ENCODE measurements at places on chromosomes 3 and 15.

GRCh38 chr3:178494386-178494785 lies 41.9 kb upstream of the KCNMB2 start:
- no peak for DNase-seq

DNA sequence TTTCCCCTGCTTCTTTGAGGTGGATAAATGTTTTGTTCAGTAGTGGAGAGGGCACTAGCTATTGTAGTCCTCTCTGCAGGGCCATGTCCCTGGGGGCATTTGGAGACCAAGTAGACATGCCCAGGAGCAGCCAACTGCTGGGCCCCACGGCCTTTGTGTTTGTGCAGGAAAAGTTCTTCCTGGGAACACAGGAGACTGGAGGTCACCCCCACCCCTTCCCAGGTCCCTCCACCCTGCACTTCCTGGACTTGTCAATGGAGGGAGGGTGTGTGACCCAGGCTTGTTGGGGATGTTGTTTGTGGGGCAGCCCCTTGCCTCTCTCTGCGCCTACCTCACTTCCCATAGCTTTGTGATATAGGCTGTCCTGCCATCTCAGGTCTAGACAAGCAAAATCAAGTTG lies 317.0 kb upstream of the LRRFIP2 start:
- DNase-seq, result no peak

DNA sequence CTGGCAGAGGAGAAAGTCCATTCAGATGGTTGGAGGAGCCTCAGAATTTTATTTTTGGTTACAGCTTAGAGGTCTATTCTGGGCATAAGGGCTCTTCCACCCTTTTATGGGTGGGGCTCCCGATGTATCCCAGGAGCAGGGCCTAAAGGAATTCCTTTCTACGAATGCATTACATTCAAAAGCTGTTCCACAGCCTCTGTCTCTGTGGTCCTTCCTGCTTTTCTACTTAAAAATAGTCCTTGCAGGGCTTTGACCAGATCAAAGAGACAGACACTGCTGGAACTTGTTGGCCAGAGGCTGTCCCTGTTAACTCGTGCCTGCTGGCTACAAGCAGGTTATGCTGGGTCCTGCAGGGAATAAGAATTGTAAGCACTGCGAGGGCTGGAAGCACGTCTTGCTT lies 14.4 kb upstream of the NOX5 start:
- no peak for DNase-seq

DNA sequence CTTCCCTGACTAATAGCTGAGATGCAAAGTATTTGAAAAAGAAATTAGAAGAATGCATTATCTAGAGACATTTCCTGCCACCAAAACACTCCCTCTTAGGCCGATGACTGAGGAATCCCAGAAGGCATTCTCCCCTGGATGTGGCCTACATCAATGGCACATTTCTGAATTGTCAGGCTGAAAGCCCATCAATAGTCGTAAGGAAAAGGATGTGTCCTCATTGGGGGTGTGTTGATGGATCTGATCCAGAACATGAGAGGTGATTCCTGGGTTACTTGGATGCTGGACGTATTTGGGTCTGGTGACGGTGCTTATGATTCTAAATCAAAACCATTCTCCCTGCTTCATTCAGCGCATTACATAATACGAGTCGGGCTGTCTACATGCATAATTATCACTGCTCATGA lies 216.9 kb upstream of the CDIN1 start:
- no peak for DNase-seq

DNA sequence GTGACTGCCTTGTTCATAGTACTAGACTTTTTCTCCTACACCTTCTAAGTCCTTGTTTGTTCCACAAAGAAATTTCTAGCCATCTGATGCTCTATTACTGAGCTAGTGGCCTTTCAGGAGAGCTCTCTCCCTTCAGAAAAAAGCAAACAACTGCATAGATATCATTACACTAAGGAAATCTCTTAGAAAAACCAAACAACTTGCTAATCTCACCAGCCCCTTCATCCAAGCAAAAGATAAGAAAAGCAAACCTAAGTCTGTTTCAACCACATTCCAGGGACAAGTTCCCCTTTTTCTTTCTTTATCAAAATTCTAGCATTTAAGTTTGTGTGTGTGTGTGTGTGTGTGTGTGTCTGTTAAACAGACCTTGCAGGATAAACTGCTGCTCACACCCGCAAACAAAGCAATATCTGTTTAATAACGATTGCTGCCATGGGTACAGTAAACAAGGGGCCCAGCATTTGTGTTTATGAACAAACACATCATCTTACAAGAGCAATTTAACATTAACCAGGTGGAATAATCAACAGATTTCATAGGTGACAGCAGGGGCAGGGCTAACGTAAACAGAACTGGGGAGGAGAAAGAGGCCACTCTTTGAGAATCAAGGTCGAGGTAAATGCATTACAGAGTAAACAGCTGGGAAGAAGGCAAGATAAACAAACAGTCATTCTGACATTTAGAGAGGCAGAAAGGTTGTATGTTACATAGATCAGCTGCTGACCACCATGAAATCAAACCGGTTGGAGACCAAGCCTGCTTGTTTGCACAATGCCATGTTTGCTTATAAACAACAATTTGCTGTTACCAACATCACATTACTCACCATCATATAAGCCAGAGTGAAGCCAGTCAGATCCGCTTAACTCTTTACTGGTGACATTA lies 375.1 kb downstream of the FOXP1 start:
- no peak for DNase-seq

DNA sequence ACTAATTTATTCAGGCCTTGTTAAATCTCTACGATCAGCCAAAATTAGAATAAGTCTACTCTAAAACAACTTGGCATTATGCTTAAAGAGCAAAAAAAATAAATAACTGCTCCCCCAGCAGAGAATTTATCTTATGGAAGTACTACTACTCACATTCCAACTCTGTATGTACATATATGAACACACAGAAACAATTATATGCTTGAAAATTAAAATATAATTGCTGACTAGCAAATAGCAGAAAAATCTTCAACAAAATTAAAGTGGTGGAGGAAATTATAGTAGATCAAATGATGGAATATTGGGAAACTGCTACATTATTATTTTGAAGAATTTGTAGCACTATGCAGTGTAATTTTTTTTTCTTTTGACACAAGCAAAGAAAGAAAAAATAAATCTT lies 580.9 kb downstream of the MECOM start:
- DNase-seq, result no peak

- DNase-seq, result no peak
Observed at GRCh38 chr15:79430901-79431635, 1.1 kb upstream of the MINAR1 start.

- no peak for DNase-seq
Observed at GRCh38 chr15:76968306-76968705, 26.6 kb upstream of the PSTPIP1 start.

DNA sequence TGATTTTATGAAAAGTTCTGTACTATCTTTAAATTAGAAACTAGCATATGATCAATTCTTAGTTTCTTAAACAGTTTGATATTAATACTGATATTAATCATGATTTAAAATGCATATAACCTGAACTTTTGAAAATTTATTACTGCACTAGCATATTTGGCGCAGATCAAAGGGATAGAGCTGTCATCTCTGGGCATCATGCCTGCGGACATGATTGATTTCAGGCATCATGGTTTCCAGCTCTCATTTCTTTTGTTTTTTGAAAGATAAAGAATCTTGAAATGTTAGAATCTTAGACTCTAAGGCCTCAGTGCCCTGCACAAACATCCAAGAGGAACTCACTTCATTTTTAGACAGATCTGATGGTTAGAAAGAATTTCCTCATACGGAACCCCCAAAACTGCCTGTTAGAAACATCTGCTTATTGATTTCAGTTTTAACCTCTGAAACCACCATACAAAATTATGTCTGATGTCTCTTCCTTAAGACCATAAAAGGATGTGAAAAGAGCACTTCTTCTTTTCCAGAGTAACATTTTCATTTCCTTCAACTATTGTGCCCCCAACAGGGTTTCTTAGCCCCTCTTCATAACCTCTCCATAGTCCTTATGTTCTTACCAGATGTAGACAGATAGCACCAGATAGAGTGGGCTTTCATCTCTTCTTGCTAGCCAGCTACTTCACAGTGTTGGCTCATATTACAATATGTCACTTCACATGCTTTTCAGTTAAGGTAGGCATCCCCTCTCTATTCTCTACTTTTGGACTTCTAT lies 110.8 kb downstream of the BBX start:
- DNase-seq, result no peak

DNA sequence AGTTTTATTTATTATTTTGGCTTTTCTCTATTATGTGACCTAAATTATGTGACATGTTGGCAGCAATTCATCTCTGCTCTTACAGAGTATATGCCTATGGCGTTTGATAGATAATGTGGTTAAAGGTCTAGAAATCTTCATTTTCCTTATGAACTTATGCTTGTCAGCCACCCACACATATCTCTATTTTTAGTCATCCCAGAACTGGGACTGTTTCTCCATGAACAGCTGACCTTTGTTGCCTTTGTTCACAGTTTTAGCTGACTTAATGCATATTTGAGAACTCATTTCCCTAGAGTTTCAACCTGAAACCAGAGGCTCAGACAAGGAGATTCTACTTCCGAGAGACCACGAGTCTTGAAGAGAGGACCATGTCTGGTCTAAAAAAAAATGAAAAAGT lies 176.5 kb downstream of the RAP2B start:
- DNase-seq, result no peak

- DNase-seq, result no peak
Observed at GRCh38 chr15:47746516-47746915, 29.2 kb downstream of the SEMA6D start.

DNA sequence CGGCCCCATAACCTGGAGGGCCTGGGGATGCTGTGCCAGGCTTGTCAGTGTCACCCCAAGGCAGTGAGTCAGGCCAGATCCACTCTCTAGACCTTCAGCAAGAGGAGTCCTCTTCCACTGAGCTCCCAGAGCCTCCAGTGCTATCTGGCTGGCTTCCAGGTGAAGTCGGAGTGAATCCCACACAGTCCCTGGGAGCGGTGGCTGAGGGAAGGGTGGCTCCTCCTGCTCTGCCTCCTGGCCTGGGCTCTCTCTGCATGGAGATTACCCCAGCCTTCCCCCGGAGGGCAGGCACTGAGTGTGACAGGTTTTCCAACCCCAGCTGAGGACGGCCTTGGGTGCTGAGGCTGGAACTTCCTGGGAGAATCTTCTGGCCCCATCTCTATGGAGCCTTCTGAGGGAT lies 82.7 kb downstream of the EPHB1 start:
- DNase-seq, result no peak

GRCh38 chr3:48217449-48217848 lies 5.8 kb upstream of the CAMP start:
- no peak for DNase-seq

DNA sequence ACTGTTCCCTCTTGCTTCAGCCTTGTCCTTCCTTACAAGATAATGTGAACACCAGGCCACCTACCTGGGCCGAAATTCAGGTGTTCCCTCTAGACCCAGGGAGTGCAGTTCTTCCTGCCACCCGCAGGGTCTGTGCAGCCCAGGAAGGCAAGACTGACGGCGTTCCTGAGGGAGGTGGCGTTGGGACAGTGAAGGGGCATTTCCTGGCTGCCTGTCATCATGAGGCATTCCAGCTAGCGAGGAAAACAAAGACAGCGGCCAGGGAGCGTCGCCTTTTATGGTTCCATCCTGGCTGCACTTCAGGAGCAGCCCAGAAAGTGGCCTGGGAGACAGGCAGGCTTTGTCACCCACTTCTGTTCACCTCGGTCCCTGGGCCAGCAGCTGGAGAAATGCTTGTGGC lies 84.8 kb upstream of the WNT5A start:
- no peak for DNase-seq

DNA sequence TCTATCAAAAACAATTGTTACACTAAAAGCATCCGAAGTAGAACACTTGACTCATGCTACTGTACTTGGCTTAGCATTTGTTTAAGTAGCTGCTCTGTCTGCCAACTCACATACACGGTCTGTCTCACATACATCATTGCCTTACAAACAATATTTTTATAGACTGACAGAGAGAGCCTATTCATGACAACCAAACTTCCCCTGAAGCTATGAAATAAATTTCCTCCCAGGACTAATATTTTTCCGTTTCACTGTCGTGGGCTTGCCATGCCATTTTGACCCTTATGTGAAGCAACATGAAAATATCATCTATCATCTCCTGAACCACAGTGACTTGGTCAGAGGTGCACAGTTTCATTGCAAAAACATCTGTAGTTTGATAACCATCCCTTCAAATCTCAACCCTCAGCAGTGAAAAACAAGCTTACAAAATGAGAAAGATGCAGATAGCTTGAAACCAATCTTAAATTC lies 66.5 kb upstream of the PYGO1 start:
- no peak for DNase-seq

GRCh38 chr3:134503266-134503665 lies 17.4 kb downstream of the CEP63 start:
- no peak for DNase-seq

DNA sequence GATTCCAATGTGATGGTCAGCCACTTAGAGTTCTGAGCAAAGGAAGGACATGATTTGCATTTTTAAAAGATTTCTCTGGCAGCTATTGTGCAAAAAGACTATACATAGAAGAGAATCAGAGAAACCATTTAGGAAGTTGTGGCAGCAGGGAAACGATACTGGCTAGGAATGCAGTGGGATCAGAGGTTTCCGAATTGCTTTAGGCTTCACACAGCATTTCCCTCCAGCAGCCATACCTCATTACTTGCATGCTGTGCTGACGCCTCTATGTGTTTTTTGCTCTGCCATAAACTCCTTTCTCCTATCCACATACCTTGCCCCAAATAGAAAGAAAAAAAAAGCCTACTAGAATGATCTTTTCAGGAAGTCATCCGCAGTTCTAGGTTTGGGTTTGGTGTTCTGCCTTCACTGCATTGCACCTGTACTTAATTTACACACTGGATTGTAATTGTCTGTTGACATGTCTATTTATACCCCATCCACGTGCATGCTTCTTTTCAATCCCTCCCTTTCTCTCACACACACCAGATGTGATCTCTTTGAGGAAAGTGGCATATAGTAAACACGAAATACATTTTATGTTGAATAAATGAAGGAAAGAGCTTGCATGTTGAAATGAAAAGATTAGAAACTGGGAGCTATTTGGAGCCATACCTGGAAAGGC lies 860.3 kb upstream of the SEMA6D start:
- no peak for DNase-seq

GRCh38 chr3:180433152-180433551 lies 168.8 kb upstream of the TTC14 start:
- no peak for DNase-seq

DNA sequence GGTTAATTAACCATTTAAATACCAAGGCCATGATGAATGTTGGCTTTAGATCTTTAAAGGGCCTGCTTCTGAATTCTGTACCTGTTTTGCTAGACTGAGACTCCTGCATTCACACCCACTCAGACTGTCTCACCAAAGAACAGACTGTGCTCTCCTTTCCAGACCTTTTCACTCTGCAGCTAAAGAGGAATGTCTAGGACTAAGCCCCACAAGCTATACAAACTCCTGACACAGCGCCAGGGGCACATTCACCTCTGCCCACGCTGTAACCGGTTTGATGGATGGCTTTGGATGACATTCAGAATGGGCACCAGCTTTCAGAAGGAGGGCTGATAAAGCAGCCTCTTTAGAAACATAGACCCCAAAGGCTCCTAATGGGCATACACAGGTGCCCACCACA lies 200.1 kb downstream of the KCNMB2 start:
- no peak for DNase-seq

GRCh38 chr3:123272547-123272946 lies 70.8 kb downstream of the SEC22A start:
- no peak for DNase-seq

GRCh38 chr15:77702211-77702957 lies 69.7 kb upstream of the LINGO1 start:
- peak; percentile 5 for DNase-seq

Measured in amniotic stem cell (primary cell).